ENCODE measurements at places on chromosomes 7 and 10.
A peak's percentile ranks its signal among the peaks of the same experiment; 100 is the strongest.

- DNase-seq, result no peak
These were observed 47.5 kb downstream of the RNF133 start for GRCh38 chr7:122651451-122651850.

- DNase-seq, result no peak
These were observed 181.9 kb upstream of the LYZL2 start for GRCh38 chr10:30811276-30812017.

GRCh38 chr7:454356-455109, 65.1 kb downstream of the PDGFA start:
- DNase-seq, result no peak

DNA sequence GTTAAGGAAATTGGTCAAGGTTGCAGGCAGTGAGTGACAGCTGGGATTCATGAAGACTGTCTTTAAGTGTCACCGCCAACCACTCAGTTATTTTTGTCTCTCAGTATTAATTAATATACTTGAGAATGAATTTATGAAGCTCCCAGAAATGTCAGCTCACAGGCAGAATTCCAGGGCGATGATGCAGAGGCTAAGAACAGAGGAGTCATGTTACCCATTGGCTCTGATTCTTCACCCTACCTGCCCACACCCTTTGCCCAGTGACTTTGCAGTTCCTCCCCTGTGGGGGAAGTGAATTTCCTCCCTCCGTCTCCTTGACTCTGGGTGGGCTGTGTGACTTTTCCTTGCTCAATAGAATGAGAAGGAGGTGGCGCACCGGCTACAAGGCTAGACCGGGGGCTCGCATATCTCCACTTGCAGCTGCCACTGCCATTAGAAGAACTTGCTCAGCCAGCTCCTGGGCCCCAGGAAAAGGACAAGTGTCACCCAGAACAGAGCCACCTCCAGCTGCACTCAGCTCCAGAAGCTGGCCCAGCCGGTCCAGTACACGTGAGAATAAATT, 157.1 kb upstream of the PRKCQ start:
- no peak for DNase-seq

DNA sequence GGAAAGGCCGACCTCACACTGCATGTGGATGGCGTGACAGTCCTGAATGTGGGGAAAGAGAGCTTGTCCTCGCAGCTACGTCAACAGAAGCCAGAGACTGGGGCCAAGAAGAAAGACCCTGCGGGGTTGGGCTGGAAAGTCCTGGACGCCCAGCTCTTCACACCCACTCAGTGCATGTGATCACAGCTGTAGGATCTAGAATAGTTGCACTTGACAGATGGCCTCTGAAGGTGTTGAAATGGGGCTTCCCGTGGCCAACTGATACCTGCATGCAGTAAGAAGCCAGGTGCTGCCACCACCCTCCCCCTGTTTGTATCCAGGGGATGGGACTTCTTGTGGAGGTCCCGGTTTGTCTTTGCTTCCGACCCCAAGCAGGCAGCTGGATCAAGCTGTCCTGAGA, 34.1 kb upstream of the OCM2 start:
- no peak for DNase-seq

- no peak for DNase-seq
These were observed 255.7 kb downstream of the TNS3 start for GRCh38 chr7:47326220-47326619.

- no peak for DNase-seq
These were observed 60.6 kb upstream of the LAMB1 start for GRCh38 chr7:108063520-108063933.

DNA sequence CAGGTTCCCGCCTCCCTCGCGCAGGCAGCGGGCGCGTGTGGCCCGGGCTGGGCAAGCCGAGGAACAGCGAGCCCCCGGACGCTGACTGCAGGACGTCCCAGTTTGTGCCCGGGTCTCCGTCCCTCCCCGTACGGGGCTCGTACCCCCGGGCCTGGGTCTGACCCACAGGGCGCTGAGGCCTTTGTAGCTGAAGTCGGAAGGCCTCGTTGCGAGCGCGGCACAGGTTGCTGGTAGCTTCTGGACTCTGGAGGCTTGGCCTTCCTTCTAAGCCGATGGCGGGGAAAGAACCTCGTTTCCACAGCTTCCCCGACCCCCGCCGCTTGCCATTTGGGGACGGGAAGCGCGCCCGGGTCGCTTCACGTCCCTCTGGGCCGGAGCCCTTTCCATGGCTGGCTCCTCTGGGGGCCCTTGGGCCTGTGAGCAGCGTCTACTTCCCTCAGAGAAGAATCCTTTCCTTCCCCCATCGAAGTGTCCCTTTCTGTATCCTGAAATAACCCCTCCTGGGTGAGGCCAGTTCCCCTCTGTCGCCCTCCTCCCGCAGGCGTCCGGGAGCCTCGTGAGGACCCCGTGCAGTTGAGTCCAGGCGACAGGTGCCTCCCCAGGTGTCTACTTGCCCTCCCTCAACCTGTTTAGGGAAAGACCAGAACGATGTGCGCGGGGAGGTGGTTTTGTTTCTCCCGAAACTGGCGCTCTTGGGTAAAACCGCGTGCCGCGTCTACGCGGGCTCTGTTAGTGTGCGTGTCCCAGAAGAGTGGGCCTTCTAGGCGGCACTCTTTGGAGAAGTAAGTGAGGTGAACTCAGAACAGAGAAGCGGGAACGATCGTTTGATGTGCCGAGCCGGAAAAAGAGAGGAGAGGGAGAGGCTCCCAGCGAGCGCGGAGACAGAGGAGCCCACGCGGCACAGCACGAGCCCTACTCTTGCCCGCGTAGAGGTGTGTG, 9.3 kb downstream of the EVX1 start:
- DNase-seq, result no peak

DNA sequence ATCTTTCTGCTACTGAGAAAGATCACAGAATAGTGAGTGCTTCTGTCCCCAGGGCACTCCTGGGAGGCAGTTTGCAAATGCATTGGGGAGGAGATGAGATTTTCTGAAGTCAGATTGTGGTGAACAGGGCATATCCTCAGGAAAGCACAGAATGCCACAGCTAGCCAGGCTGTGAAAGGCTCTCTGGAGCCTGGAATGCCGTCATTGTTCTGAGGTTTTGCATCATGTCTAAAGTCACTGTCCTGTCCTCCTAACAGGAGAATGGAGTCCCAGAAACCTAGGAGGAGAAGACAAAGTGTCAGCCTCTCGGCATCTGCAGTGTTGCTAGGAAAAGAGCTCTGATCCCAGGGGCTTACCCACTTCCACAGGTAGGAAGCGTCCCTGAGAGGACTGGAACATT, 69.2 kb upstream of the IGFBP3 start:
- no peak for DNase-seq

DNA sequence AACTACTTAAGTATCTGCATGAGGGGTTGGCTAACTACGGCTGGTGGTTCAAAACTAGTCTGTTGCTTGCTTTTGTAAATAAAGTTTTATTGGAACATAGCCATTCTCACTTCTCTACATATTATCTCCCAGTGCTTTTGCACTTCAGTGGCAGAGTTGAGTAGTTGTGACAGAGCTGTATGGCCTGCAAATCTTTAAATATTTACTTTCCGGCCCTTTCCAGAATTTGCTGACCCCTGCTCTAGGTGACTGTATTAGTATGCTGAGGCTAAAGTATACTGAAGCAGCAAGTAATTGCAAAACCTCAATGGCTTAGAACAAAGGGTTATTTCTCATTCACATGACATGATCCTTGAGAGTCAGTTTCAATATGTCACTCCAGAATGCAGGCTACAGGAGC, 78.3 kb downstream of the OTUD1 start:
- DNase-seq, result no peak

GRCh38 chr10:97292097-97292861, at the start of gene ARHGAP19:
TSS of gene ARHGAP19 (minus strand) at chr10:97292637. CDS start at chr10:97292627, 10 bp downstream.
- peak; percentile 95 for DNase-seq

- no peak for DNase-seq
These were observed 428.4 kb downstream of the GFRA1 start for GRCh38 chr10:115844591-115844990.

DNA sequence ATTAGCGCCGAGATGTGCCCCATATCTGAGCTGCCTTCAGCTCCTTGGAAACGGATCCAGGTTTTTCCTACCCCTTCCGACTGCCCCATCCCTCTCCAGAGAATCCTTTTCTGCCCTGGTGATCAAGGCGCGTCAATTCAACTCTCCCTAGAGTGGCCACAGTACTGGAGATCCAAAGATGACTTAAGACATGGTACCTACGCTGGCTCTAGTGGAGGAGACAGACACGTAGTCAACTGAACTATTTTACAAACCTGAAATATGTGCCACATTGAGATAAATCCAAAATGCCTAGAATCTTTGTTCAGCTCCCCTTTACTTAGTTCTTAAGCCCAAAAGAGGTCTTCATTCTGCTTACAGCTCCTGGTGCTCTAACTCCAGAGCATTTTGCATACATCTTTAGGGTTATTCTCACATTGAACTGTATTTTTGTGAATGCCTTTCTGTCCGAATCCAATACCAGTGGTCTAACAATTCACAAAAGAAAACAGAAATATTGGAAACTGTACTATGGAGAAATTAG, 444 bp upstream of the TNPO3 start:
- no peak for DNase-seq

DNA sequence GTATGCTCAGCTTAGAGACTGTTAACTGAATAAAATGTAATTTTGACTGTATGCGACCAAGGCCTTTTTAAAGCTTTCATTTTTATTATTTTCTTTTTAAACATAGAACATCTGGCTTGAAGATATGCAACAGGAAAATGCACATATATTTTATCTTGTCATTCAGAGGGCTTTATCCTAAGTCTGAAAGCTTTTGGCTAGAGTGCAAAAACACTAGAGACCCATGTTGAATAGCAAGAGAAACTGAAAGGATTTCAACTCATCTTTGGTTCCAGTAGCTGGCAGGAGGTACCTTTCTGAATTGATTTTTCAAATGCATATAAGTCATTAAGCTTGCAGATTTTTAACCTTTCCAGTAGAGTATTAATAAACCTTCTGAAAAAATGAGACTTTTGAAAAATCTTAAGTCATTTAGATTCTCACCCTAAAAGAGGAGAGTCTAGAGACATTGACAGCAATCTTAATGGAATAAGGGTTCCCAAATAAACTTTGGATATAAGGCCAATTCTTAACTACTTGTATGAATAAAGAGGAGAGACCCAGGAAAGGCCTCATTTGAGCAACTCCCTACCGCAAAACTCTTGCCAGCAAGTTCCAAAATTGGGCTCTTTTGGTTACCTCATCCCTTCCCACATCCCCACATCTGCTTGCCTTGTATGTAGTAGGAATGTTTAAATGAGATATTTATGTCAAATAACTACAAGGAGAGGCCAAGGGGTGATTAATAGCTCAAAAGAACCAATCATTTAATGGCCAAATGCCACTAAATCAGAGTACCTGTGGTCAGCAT, 454.4 kb downstream of the HTR7 start:
- no peak for DNase-seq

- DNase-seq, result no peak
These were observed 16.7 kb downstream of the SEC31B start for GRCh38 chr10:100502926-100503494.

- no peak for DNase-seq
These were observed 10.1 kb upstream of the NKX2-3 start for GRCh38 chr10:99522470-99523250.

DNA sequence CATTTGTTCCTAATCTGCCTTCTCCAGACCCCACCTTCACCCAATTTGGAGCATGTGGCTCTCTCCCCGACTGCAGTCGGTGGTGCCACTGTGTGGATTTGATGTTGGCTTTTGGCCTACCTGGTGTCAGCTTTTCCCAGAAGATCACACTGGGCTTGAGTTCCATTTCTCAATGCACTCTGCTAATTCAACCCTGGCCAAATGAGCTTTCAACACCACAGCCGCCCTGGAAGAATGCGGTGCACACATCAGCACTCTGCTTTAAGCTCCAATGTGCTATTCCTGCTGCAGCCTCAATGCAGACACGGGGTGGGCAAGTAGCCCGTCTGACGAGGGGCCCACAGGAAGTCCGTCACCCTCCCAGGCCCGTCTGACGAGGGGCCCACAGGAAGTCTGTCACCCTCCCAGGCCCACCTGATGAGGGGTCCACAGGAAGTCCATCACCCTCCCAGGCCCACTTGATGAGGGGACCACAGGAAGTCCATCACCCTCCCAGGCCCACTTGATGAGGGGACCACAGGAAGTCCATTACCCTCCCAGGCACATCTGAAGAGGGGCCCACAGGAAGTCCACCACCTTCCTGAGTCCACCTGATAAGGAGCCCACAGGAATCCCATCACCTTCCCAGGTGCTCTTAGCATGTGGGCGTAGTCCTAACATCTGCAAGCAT, 64.4 kb downstream of the ASB13 start:
- DNase-seq, result no peak

GRCh38 chr10:124532106-124532641, 70.6 kb downstream of the LHPP start:
- DNase-seq, result no peak

GRCh38 chr10:122135251-122136025, 135.7 kb upstream of the BTBD16 start:
- no peak for DNase-seq

DNA sequence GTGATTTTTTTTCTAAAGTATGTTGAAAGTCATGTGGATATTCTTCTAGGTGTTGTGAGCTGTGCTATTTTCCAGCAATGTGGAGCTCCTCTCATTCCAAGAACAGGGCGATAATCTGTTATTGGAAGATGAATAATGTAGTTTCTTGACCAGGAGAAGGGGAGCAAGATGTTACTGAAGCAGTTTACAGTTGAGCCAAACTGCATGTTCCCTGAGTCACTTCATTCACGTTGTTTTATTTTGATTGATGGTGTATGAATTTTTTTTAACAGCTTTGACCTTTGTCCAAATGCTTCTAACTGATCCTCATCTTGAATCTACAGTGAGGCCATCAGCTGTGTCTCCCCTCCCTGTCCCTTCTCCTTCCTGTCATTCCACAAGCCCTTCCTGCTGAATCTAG, 277.1 kb upstream of the KLF6 start:
- no peak for DNase-seq

DNA sequence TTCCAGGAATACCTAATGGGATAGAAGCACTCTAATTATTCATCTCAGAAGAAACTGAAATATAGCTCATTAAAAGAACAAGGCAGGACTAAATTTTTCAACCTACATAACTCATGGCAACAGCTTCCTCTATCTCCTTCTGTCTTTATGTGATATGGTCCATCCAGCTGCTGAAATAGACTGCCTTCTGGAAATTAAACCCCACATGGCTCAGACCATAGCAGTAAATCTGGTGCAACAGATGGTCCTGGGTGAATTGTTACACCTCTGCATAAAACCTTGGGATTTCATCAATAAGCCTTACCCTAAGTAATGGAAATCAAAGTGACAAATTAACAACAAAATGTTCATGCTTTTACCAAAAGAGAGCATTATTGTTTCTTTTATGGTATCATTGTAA, 205.6 kb upstream of the CSTF2T start:
- no peak for DNase-seq

Measured in thoracic aorta (tissue), 2 donors.